ENCODE measurements at places on chromosomes 3 and 15.

DNA sequence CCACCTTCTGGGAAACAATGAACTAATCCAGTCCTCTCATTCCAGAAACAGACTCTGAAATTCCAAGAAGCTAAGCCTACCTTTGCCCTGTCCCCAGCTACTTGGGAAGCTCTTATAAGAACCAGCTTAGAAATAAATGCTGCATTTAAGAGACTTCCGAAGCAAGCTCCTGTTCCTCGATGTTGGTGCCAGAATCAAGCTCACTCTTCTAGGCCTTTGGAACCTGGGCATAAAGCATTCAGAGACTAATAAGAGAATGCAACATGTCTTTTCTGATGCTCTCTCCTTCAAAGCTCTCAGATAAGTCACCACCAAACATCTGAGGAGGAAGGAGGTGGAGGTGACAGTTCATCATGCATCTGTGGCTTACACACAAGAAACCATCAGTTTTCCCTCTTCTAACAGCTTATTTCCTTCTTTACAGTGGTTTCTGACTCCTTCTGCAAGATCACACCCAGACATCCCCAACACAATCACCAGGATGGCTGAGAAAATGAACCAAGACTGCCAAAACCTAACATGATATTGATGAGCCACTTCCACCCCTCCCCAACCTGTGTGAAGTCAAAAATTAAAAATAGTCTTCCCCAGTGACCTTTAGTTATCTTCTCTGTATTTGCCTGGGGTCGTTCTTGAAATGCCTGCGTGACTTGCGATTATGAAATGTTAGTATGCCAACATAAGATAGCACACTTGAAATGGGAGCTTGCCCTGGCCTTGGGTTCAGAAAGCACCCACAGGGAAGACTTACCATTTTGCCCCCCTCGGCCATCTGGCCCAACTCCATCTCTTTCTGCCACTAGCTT, 11.5 kb downstream of the ARHGEF3 start:
- peak; percentile 59 for DNase-seq

- peak; percentile 34 for DNase-seq
These were observed 91.2 kb downstream of the SLC25A26 start for GRCh38 chr3:66312039-66312438.

GRCh38 chr15:65329984-65330735, 25.7 kb downstream of the RNU5B-1 start:
- no peak for DNase-seq

GRCh38 chr3:16365491-16366128, 100.6 kb downstream of the OXNAD1 start:
- no peak for DNase-seq

DNA sequence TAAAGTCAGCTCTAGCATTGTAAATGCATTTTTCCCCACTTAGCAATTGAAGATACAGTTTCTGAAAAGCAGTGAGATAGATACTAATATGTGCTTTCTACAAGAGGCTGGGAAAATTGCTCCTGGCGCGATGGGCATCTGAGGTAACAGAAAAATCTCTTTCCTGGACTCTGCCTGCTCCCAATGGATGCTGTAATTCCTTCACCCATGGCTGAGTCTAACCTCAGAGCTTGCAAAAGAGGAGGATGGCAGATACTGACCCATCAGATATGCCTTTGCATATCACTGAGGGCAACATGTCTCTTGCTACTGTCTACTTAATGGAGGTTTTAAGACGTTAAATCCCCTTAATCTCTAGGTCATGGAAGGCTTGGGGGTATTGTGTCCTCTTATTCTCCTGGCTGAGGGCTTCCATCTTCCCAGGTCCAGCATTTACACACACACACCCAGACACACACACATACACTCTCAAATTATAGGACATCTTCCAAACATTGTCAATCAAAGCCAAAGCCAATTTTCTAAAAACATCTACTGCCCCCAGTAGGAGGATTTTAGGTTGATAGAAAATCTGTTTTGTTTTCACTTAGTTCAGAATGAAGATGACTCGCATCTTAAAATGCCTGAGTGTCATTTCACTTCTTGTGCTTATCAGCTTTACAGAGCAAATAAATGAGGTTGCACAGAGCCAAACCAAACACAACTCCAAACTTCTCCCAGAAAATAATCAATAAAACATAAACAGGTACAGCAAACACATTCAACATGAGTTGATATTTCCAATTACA, 2.4 kb downstream of the TRPM1 start:
- DNase-seq = no peak

GRCh38 chr3:69212411-69213160, 90.2 kb upstream of the LMOD3 start:
- peak; percentile 15 for DNase-seq

GRCh38 chr3:167653760-167654159, at the start of gene WDR49:
TSS of gene WDR49 (minus strand) at chr3:167653942. CDS start at chr3:167653425, 517 bp downstream.
- no peak for DNase-seq

DNA sequence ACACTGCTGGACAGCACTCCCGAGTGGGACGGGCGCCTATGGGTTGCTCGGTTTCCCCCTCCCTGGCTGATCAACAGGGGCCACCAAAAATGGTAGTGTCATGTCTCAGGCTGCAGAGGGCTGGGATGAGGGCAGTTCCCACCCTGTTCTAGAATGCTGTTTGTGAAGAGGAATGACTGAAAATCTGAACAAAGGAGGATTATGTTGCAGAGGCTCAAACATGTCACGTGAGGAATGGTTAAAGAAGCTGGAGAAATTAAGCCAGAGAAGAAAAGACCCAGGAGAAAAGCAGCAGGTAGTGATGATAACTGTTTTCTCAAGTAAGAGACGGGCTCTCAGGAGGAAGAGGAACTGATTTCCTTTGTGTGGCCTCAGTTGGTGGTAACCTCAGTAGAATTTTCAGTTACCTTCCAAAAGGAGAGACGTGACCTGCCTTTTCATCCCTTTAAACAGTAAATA, 10.4 kb downstream of the SPG21 start:
- no peak for DNase-seq

GRCh38 chr3:9955611-9956352, 3.6 kb upstream of the PRRT3 start:
- DNase-seq = no peak

GRCh38 chr3:86887876-86888275, 103.1 kb downstream of the VGLL3 start:
- DNase-seq = no peak

- DNase-seq = no peak
These were observed 125.0 kb downstream of the IL20RB start for GRCh38 chr3:137082763-137083162.

- DNase-seq = no peak
These were observed 708.9 kb downstream of the NTRK3 start for GRCh38 chr15:87547470-87548181.

Data from CD4-positive, alpha-beta T cell treated with Interleukin-6 at 100 ng/mL for 8 hours (primary cell).